ENCODE measurements at places on chromosomes 16 and 17.

- DNase-seq = no peak
Measured at GRCh38 chr16:48087639-48088038, 68.2 kb downstream of the ABCC12 start.

GRCh38 chr16:69522041-69522578, 43.7 kb upstream of the NFAT5 start:
- DNase-seq = no peak

GRCh38 chr17:41972571-41973407, 6.2 kb downstream of the CNP start:
- no peak for DNase-seq

DNA sequence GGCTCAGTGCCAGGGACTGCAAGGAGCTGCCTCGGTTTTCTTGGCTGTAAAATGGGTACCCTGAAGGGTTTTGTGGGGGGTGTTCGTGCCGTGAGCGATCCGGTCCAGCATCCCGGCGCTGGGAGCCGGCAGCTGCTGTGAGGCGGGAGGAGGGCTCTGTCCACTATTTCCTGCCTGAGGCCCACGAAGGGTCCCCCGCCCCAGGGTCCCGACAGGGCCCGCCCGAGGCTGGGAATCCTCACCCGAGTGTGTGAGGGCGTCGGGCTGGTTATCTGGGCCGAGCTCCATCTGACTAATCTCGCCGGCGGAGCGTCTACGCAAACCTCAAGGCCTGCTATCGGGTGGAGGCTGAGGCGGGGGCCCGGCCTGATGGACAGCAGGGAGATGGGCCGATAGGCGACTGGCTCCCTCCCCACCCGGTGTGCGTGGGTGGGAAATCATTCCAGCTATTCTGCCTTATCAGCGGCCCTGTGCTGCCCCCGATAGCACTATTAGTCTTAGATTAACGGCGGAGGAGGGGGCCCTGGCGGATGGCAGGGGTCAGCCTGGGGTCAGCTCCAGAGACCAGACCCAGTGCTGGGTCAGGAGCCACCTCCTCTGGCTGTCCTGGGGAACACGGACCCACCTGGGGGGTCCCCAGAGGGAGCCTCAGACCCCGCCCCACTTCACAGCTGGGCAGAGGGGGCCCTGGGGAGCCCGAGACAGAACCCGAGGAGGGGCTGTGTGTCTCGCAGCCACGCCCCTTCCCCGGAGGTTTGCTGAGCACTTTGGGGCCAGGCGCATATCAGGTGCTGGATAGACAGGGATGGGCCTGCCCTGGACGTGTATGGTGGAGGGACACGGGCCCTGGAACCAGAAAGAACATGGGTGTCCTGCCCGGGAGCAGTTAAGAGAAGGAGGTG, 44.7 kb downstream of the ZFPM1 start:
- no peak for DNase-seq

DNA sequence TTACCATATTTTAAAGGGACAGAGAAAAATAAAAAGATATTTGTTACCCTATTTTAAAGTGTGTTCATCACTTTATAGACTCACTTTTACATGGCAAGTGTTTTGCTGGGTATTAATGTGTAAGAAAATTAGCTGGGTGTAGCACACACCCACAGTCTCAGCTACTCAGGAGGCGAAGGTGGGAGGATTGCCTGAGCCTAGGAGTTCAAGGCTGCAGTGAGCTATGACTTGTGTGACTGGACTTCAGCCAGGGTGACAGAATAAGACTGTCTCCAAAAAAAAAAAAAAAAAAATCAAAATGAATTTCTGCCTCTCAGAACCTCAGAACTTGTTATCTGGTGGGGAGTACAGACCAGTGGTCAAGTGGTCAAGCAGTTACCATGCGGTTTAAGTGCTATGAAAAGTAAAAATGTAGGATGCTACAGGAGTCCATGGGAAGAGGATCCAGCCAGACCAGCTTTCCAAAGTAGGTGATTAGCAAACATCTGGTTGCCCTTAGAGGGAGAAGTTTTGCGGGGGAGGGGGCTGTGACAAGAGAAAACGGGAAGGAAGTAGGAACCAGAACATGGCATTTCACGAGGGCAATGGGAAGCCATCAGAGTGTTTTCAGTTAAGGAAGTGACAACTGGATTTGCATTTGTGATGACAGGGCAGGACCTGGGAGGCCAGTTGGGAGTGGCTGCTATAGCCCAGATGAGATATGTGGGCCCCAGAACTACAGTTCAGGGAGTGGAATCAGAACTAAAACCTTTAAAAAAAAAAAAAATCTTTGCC, 13.9 kb downstream of the CNEP1R1 start:
- no peak for DNase-seq

DNA sequence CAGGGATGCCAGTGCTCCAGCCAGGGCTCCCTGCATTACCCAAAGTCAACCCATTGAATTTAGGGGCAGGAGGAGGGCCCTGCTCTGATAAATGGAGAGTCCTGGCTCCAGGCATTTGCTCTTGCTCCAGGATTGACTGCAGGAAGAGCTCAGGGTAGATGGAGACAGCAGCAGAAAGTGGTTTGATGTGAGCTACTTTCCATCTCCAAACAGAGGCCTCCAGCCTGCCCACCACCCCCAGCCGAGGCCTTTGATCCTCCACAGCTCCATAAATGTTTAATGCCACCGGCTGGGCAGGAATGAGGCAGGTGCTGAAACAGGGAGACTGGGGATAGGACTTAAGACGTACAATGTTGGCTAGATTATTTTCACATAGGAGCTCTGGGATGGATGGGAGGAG, 4.3 kb upstream of the SEZ6 start:
- DNase-seq = no peak

GRCh38 chr17:73363442-73364154, 51.8 kb upstream of the CDC42EP4 start:
- DNase-seq = no peak

GRCh38 chr16:30409125-30410060, 2.0 kb downstream of the ZNF771 start:
- peak; percentile 78 for DNase-seq

DNA sequence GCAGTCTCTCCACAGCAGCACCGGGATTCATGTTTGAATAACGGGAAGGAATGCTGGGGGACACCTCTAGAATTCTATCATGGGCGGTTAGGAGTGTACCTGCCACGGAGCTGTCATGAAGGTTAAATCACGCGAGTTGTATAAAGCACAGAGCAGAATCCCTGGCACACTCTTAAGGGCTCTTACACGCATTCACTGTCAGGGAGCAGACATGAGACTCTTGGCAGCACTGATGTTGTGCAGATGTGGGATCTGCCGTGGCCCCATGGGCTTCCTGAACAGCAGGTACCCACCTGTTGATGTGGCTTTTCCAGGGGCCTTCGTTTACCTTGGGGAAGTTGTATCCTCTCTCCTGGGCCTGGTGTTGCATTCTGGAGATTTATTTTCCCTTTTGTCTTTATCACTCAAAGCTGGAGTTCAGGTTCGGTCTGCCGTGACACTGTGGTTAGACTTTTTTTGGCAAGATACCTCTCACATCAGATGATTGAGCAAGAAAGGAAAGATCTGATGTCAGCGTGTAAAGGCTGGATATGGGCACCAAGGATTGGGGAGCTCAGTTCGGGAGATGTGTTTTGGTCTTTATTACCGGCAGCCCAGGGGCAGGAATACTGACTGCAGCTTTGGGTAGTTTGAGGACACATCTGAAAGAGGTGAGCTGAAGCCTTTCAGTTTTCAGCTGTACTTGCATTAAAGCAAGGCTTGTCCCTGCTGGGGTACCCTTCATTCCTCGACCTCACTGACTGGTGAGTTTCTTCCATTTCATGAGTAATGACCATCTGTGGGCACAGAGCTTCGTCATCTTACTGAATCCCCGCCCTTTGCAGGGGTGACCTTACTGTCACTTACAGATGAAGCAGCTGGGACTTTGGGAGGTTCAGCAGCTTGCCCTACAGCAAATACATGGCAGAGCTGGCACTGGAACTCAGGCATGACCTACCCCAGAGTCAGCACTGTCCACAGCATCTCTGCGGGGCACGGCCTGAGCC, 19.3 kb downstream of the KNOP1 start:
- DNase-seq = no peak

DNA sequence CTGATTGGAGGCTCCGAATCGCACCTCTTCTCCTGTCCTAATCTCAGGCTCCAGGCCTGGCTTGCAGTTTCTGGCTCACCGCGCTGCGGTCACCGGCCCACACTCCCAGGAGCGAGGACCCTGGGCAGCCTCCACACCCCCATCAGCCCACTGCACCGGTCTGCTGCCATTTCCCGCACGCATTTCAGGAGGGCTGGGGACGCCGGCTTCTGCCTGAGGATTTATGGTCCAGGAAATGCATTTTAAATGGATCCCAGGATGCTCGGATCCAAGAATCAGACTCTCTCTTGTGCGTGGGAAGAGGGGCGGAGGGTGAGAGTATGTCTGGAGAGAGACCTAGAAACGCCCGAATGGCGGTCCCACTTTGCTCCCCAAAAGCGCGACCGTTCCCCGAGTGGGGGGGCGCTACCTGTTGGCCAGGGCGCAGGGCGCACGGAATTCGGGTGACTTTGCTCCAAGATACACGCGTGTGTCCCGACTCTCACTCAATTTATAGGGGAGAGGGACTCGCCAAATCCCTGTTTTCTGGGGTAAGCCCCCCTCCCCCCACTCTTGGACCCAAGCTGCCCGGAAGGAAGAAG, 817 bp upstream of the JPH3 start:
- DNase-seq = no peak

DNA sequence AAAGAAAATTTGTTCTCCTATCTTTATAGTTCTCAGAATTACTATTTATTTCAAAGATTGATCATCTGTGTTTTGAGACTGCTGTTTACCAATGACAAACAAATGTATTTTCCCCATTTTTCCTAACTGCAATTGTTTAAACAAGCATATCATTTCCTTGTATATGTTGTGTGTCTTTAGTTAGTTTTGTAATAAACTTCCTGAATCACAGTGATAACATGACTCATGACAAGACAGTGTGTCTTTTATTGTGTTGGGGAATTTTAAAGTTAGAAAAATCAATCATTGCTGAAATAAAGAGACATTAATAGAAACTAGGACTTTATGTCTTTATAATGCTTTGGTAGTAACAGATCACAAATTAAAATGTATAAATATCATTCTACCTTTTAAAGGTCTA, 348.5 kb downstream of the KCNJ2 start:
- peak; percentile 14 for DNase-seq

- DNase-seq = no peak
Measured at GRCh38 chr16:16028311-16028999, 79.0 kb downstream of the ABCC1 start.

DNA sequence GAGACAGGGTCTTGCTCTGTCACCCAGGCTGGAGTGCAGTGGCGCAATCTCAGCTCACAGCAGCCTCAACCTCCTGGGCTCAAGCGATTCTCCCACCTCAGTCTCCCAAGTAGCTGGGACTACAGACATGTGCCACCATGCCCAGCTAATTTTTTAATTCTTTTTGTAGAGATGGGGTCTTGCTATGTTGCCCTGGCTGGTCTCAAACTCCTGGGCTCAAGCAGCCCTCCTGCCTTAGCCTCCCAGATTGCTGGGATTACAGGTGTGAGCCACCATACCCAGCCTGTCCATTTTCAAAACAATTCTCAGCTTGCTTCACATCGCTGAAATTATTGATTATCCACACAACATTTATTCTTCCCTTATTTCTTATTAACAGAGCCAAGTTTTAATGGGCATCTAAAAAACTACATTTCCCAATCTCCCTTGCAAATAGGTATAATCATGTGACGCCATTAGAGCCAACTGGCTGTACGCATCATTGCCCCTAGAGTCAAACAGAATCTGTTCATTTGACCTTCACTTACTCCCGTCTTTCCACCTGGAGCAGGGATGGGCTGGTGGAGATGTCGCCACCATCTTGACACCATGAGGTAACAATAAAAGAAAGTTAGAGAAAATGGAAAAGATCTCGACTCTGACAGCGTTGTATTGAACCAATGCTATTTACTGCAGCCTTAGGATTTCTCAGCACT, 148.0 kb upstream of the FOXF1 start:
- DNase-seq = no peak

All from foreskin melanocyte (primary cell).